Activated naive CD8-positive, alpha-beta T cell treated with anti-CD3 and anti-CD28 coated beads for 36 hours (primary cell): ENCODE measurements at places on chromosomes 6 and 20.
A peak's percentile ranks its signal among the peaks of the same experiment; 100 is the strongest.

- H3K36me3 ChIP-seq, result no peaks in the 10 kb centered on the region
- H3K4me1 ChIP-seq, result peaks cover 32% of the 10 kb centered on the region
- H3K4me3 ChIP-seq, result no peak overlapping the region
- H3K27ac ChIP-seq, result no peak overlapping the region
- no peaks in the 10 kb centered on the region for H3K27me3 ChIP-seq
Measured at GRCh38 chr20:17556837-17557674, 12.8 kb upstream of the DSTN start.

DNA sequence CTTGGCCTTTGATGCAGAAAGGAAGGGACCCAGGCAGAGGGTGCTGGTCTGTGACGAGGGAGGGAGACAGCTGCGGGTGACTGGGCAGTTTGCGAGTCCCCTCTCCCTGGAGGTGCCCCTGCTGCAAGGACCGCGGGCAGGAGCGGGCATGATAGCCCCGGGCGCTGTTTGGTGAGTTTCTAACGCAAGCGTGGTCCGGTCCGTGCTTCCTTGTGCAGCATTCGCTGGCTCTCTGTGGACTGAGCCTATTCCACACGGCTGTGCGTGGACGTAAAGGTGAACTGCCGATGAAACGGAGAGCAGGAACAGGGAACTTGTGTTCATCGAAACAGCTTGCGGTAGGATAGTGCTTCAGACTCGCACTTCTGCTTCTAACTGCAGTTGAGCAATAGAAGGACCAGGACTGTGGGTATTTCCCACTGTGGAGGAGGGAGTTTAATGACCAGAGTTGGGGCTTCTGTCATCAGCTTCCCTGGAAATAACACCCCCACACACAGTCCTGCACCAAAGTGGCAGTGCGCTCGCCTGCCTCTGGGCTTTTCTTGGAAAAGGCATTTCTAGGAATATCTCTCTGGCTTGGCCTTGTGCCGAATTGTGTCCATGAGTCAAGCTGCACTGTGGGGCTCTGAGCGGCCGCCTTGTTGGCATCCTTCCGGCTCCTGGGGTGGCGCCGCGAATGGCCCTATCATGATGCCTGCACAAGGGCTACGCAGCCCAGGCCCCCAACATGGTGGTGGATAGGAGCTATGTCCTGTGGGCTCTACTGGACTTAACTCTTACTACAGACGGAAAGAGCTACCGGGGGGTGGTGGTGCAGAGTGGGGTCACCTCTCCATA is 48.9 kb downstream of the DUSP22 start:
- no peak overlapping the region for H3K4me3 ChIP-seq
- peak overlapping the region; percentile 66 for H3K27ac ChIP-seq
- H3K36me3 ChIP-seq, result peaks cover 13% of the 10 kb centered on the region
- no peaks in the 10 kb centered on the region for H3K27me3 ChIP-seq

GRCh38 chr6:133631421-133631820 is 257.5 kb upstream of the TCF21 start:
- H3K27ac ChIP-seq, result no peak overlapping the region
- H3K36me3 ChIP-seq, result no peaks in the 10 kb centered on the region
- peaks cover 8% of the 10 kb centered on the region for H3K27me3 ChIP-seq
- DNase-seq, result no peak

GRCh38 chr6:30041821-30042220 is 19.2 kb upstream of the POLR1H start:
- H3K4me3 ChIP-seq, result no peak overlapping the region
- no peak for DNase-seq
- H3K27ac ChIP-seq, result no peak overlapping the region
- H3K4me1 ChIP-seq, result peaks cover 19% of the 10 kb centered on the region

- DNase-seq, result no peak
- H3K4me3 ChIP-seq, result no peak overlapping the region
- H3K4me1 ChIP-seq, result no peaks in the 10 kb centered on the region
- H3K27ac ChIP-seq, result no peak overlapping the region
- H3K27me3 ChIP-seq, result no peaks in the 10 kb centered on the region
Measured at GRCh38 chr6:41697861-41698781, 37.3 kb downstream of the TFEB start.

GRCh38 chr6:45633272-45633908 is 255.7 kb upstream of the SUPT3H start:
- no peak for DNase-seq
- H3K4me1 ChIP-seq, result peaks cover 11% of the 10 kb centered on the region

DNA sequence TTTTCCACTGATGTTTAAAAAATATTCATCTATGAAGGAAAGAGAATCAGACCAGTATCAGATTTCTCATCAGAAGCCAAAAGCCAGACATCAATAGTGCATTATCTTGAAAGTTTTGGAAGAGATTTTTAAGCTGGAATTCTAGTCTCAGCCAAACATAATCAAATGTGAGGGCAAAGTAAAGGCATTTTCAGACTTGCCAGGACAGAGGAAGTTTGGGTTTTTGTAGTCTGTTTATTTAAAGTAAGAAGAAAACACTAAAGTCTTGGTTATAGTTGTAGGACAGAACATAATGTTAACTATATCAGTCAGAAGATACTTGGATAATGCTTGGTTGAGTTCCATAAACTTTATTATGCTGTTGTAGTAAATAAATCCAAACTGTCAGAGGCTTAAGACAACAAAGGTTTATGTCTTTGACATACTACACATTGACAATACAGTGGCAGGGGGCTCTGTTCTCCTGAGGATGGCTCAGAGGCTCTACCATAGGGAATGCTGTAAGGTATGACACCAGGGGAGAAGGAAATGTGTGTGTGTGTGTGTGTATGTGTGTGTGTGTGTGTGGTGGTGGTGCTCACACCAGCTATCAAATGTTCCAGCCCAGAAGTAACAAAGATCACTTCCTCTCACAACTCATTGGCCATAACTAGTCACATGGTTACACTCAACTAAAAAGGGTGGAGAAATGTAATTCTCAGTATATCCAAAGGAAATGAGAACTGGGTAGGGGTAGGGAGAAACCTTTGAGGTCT is 26.7 kb upstream of the YWHAB start:
- no peak overlapping the region for H3K27ac ChIP-seq
- peaks cover 15% of the 10 kb centered on the region for H3K4me1 ChIP-seq
- no peaks in the 10 kb centered on the region for H3K27me3 ChIP-seq

- no peak overlapping the region for H3K27ac ChIP-seq
- H3K36me3 ChIP-seq, result peaks cover 3% of the 10 kb centered on the region
- no peak overlapping the region for H3K4me3 ChIP-seq
- no peak for DNase-seq
- H3K27me3 ChIP-seq, result no peaks in the 10 kb centered on the region
- no peaks in the 10 kb centered on the region for H3K4me1 ChIP-seq
Measured at GRCh38 chr6:73145690-73146089, 79.6 kb downstream of the KHDC1L start.

GRCh38 chr6:72271531-72271930 is 350.3 kb upstream of the KCNQ5 start:
- DNase-seq, result no peak
- H3K27me3 ChIP-seq, result no peaks in the 10 kb centered on the region
- no peak overlapping the region for H3K4me3 ChIP-seq

DNA sequence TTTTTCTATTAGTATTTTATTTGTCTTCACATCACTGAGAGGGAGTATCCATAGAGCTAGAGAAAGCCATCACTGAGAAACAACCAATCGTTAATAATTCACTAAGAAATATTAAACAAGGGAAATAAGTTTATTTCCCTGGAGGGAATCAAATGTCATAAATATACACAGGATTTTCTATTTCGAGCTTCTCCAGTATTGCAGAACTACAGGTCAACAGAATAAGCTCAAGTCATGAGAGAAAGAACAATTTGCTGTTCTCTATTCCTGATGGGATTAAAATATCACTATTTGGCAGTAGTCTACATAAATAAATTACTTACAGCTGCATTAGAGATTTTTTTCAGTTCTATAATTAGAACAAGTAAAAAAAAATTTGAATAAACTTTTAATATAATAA is 2.2 kb upstream of the FAM162B start:
- no peak for DNase-seq
- H3K27ac ChIP-seq, result no peak overlapping the region

DNA sequence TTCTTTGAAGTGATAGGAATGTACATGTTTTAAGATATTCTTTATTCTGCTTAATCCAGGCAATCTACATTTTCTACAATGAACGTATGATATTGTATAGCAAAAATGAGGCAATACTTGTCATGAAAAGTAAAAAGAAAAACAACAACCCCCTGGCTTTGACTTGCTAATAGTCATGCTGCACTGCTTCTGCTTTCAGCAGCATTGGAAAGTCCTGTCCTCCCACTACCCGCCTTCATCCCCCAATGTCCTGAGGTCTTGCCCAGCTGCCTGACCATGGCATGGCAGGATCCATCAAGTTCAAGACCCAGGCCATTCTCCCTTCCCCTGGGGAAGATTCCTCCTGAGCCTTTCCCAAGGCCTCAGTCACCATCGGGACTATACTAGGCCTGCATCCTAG is 156.5 kb downstream of the SH3BGRL2 start:
- H3K4me3 ChIP-seq, result no peak overlapping the region
- no peak for DNase-seq
- no peak overlapping the region for H3K27ac ChIP-seq

DNA sequence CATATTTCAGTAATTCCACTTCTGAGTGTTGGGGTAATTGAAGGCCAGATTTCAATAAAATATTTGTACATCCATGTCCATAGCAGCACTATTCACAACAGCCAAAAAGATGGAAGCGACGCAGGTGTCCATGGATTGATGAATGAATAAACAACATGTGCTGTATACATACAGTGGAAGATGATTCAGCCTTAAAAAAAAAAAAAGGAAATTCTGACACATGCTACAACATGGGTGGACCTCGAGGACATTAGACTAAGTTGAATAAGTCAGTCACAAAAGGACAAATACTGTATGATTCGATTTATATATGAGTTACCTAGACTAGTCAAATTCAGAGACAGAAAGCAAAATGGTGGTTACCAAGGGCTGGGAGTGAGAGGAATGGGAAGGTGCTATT is 57.2 kb downstream of the TRAM2 start:
- peaks cover 3% of the 10 kb centered on the region for H3K36me3 ChIP-seq
- DNase-seq, result no peak
- H3K4me3 ChIP-seq, result no peak overlapping the region
- no peak overlapping the region for H3K27ac ChIP-seq
- H3K27me3 ChIP-seq, result no peaks in the 10 kb centered on the region
- H3K4me1 ChIP-seq, result peaks cover 5% of the 10 kb centered on the region

GRCh38 chr6:14917109-14917910 is 328.6 kb upstream of the JARID2 start:
- no peak overlapping the region for H3K4me3 ChIP-seq
- peaks cover 4% of the 10 kb centered on the region for H3K4me1 ChIP-seq
- no peaks in the 10 kb centered on the region for H3K27me3 ChIP-seq
- H3K27ac ChIP-seq, result no peak overlapping the region
- H3K36me3 ChIP-seq, result no peaks in the 10 kb centered on the region

DNA sequence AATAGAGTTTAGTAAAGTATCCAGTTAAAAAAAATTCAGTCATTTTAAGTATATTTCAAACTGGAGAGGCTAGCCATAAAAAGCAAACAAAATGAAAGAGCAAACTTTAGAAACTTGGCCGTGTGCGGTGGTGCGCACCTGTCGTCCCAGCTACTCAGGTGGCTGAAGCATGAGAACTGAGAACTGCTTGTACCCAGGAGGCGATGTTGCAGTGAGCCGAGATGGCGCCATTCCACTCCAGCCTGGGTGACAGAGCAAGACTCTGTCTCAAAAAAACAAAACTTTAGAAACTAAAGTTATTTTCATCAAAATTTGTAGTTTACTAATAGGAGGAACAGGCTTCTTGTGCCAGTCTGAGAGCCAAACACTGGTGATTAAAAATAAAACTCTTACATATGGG is 100.2 kb upstream of the POPDC3 start:
- H3K4me3 ChIP-seq, result no peak overlapping the region
- H3K4me1 ChIP-seq, result no peaks in the 10 kb centered on the region
- peaks cover 51% of the 10 kb centered on the region for H3K36me3 ChIP-seq
- no peak for DNase-seq
- no peaks in the 10 kb centered on the region for H3K27me3 ChIP-seq

- DNase-seq, result no peak
- no peaks in the 10 kb centered on the region for H3K4me1 ChIP-seq
- no peak overlapping the region for H3K4me3 ChIP-seq
- H3K27ac ChIP-seq, result no peak overlapping the region
Measured at GRCh38 chr6:112061605-112062004, 7.7 kb downstream of the CCN6 start.

- peaks cover 32% of the 10 kb centered on the region for H3K4me1 ChIP-seq
- no peak overlapping the region for H3K4me3 ChIP-seq
- peaks cover 4% of the 10 kb centered on the region for H3K36me3 ChIP-seq
- no peak overlapping the region for H3K27ac ChIP-seq
- H3K27me3 ChIP-seq, result peaks cover 11% of the 10 kb centered on the region
Measured at GRCh38 chr6:155449450-155450239, 6.0 kb downstream of the NOX3 start.

- peak overlapping the region; percentile 99 for H3K4me3 ChIP-seq
- peaks cover 34% of the 10 kb centered on the region for H3K4me1 ChIP-seq
- no peaks in the 10 kb centered on the region for H3K27me3 ChIP-seq
- H3K36me3 ChIP-seq, result peaks cover 10% of the 10 kb centered on the region
- peak overlapping the region; percentile 70 for H3K27ac ChIP-seq
Measured at GRCh38 chr6:46129291-46129628, 529 bp upstream of the ENPP4 start.

DNA sequence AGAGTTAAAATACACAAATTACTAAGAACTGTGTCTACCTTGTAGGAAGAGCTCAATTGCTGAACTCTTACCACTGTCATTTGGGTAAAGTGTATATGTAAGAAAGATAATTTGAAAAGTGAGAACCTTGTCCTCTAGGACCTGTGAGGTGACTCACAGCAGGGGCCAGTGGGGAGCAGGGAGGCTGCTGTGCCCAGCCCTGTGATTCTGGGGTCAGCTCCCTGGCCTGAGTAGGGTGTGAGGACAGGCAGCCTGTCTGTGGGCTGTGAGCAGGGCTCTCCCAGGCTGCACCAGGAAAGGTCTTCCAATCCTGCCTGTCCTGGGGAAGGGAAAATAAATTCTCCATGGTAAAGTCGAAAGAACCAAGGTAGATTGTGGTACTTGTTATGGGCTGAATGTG is 27.3 kb upstream of the SIRPG start:
- peak overlapping the region; percentile 90 for H3K27ac ChIP-seq
- peak overlapping the region; percentile 86 for H3K4me3 ChIP-seq
- H3K36me3 ChIP-seq, result peaks cover 47% of the 10 kb centered on the region
- peaks cover 68% of the 10 kb centered on the region for H3K4me1 ChIP-seq
- DNase-seq, result no peak
